ENCODE measurements at places on chromosomes 12 and 14.

- no peak for DNase-seq
Observed at GRCh38 chr12:95173392-95174251, 43.6 kb downstream of the FGD6 start.

DNA sequence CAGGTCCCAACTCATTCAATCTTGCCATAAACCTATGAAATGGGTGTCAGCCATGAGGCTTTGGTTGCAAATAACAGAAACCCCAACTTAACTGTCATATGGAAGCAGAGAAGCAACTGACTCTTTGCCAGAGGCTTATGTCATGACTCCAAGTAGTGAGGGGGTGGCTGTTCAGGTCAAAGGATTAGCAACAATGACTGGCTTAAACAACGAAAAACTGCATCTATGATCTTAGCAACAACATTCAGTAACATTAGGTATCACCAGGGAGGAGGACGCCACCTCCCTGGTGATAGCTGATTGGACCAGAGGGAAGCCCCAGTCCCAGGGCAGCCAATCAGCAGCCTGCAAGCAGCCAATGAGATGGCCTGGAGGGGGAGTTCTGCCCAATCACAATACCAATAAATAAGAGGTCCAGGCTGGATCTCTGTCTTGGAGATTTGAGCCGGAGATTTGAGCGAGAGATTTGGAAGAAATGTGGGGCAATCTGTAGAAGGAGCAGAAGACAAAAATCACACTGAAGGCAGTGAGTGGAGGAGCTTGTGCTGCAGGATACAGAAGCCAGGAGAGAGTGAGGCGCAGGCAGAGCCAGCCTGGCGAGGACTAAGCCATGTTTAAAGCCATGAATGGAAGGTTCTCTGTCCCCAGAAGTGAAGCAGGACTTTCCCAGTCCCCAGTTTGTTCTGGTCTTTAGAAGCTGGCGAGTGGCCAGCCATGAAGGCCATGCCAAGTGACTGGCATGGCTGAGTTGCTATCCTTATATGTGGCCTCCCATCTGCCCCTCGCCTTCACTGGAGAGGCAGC, 93.3 kb downstream of the CALM1 start:
- DNase-seq, result no peak

GRCh38 chr12:3694673-3695072, 58.2 kb downstream of the CRACR2A start:
- DNase-seq, result no peak

- no peak for DNase-seq
Observed at GRCh38 chr12:92859650-92860386, 69.3 kb downstream of the EEA1 start.

- no peak for DNase-seq
Observed at GRCh38 chr12:41213107-41213506, 25.0 kb downstream of the PDZRN4 start.

DNA sequence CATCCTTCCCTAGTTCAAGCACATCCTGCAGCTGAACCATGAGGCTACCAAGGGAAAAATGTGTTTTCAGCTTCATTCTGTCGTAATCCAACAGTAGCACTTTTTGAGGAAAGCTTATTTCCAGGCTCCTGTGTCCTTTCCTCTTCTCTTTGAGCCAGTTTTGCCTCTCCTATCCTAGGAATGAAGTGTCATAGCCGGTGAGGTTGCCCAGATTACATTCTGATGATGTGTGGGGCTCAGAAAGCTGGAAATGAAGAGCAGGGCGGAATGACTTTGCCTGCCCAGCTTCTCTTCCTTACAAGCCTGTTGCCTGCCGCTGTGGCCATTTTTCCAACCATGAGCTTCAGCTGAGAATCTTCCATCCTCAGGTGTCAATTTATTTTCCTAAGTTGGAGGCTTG, 381.8 kb downstream of the NUAK1 start:
- DNase-seq, result no peak

- DNase-seq, result no peak
Observed at GRCh38 chr14:38225946-38226345, 18.2 kb downstream of the SSTR1 start.

DNA sequence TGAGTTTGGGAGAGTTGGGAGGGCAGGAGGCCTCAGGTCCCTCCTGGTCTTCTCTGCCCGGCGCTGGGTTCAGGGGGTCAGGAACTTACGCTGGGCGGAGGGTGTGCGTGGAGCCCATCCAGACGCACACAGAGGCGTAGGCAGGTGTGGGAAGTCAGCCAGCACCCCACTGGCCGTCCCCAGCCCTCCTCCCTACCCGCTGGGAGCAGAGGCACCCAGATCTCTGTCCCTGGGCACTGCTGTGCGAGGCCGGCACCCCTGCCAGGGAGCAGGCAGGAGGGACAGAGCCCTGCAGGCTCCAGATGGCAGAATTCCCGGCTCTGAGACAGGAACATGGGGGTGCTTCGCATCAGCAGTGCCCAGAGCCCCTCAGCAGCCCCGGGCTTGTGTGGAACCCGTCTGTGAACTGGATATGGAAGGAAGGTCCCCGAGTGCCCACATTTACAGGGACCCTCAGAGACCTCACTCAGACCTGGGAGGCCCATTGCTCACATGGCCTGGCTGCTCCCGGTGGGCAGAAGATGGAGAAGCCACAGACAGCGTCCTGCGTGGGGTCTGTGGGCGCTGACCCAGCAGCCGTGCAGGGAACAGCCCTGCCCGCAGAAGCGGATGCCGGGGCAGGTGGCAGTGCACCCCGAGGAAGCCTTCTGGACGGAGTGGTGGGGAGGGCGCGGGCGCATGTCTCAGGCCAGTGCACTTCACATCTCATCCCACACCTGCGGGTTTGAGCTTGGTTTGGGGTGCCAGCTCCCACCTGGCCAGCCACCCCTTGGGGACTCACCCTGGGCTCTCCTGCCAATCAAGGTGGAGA, 59.3 kb downstream of the LRCOL1 start:
- DNase-seq, result no peak

DNA sequence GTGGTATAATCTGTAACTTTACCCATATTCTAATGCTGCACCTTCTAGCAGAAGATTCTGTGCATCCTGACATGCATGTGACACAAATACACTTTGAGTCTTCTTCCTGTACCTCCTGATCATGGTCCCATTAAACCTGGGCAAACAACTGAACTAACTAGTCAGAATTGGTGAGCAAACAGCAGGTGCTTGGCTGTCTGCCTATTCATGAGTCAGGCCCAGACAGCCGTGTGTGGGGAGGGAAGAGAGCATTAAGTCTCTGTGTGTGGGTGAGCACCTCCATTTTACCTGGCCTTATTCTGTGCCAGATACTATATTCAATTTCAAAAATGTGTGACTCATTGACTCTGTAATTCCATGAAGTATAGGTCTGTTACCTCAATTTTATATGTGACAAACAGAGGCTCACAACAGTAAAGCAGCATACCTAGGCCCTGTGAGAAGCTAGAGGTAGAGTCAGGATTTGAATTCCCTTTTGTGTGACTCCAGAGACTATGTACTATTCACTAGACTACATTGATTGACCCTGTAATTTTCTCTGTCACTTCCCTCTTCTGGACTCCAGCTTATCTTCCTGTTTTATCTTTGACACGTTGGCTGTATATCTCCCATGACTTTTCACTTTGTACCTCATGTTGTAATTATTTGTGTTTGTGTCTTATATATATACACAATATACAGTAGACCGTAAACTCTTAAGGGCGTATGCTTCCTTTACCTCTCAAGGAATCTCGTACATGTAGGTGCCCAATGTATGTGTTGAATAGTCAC, 32.2 kb downstream of the SUSD6 start:
- no peak for DNase-seq

GRCh38 chr12:45259675-45260074, 43.8 kb downstream of the ANO6 start:
- DNase-seq, result no peak

GRCh38 chr14:22044193-22044592, 370.6 kb upstream of the OR4E1 start:
- no peak for DNase-seq

DNA sequence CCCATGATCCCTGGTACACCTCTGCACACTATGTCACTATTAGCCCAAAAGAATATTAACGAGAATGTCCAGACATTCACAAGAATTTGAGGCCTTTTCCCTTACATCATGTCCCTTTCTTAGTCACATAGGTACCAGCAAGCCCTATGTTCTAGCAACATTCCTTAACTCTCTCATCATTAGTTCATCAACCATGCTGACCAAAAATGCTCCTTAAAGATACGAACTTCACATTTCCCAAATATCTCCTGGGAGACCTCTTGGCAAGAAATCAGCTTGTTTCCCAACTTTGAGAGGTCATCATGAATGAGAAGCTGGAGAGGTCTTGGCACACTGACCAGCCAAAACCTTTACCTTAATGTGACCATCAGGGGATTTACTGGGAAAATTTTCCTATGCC, 4.6 kb downstream of the SALL2 start:
- no peak for DNase-seq

DNA sequence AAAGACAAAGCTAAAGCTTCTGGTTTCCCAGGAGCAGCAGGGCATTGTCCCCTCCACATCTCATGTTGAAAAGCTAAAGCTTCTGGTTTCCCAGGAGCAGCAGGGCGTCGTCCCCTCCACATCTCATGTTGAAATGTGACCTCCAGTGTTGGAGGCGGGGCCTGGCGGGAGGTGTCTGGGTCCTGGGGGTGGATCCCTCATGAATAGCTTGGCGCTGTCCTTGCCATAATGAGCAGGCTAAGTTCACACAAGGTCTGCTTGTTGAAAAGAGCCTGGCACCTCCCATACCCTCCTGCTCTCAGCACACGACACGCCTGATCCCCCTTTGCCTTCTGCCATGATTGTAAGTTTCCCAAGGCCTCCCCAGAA, 123.7 kb downstream of the PIWIL1 start:
- DNase-seq, result no peak

GRCh38 chr12:121026274-121027045, 10.2 kb upstream of the C12orf43 start:
- no peak for DNase-seq

DNA sequence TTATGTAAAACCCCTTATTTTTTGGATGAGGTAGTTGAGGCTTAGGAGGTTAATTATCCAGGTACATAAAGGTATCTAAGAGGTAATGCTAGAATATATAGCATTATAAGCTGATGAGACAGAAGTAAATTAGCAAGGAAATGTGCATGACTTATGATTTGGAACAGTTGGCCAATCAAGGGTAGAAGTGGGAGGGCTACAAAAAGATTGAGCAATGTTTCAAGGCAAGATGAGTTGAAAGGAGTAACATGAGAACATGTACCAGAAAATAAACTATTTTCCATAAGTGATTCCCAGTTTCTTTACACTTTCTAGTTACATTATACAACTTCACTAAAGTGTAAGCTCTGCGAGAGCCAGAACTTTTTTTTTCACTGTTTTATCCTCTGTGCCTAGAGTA, 290.9 kb downstream of the LRIG3 start:
- DNase-seq, result no peak

DNA sequence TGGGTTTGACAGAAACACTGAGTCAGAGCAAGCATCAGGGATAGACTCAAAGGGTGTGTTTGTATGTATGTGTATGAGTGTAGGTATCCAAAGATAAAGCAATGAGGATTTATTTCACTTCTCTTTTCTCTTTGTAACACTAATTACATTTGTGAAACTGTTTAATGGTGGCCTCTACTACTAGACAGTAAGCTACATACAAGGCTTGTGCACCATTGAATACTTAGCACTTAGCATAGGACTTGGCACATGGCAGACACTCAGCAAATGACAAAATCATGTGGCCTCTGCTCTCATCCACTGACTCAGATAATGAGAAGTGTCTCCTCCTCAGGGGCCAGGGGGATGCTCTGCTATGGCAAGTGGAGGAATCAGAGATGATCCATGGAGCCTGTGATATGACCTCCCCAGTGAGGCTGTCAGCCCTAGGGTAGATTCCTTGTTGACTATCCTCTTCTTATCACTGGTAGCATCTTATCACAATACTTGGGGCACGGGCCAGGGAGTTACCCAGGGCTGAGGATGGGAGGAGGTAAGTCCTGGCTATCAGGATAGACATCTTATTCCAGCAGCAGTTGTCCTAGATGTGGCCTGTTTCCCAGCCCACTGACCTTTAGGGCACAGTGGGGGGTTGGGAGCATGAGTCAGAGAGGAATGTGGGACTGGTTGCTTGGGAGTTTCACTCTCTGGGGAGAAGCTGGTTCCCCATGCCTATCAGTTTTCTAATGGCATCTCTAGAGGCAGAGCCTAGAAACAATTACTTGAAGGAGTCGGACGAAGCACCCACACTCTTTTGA, 71.2 kb upstream of the HOXC13 start:
- DNase-seq, result no peak

DNA sequence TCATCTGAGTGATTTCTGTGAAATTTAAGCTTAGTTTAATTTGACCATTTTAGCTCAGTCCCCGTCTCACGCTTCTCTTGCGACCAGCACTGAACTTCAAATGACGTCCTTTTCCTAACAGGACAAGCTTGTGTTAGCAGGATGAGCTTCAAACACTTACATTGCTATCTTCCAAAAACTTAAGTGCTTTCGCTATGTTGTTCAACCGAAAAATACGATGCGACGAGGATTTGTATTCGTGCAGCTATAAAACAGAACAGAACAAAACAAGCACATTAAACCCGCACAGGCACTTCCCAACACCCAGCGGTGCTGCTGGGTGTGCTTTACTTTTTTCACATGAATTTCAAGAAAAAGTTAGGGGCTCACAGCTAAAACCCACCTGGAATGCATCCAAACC, 64.2 kb upstream of the DICER1 start:
- no peak for DNase-seq

DNA sequence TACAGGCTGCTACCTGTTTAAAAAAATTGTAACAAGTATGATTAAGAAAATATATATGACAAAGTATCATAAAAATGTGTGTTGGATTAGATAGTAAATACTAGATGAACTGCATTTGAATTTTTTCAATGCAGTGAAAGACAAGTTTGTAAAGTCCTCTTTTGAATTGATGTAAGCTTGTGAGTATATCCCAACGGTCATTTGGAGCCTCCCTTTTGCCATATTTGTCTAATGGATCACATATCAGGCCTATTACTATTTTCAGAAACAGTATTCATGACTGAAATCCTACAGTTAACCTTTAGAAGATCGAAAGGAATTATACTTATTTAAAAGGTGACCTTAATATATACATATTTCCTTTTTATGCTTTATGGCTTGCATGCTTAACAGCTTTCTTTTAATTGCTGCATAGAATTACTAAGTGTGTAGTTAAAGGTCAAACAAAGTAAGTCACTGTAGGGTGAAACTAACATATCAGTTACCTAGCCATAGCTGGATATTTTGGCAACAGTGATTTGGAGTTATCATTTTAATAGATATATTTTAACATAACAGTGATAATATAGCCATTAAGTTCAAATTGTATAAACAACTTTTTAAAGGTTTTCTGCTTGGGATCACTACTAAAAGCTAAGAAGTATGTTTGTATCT, 53.6 kb downstream of the USP15 start:
- no peak for DNase-seq

Data from T-helper 2 cell (primary cell).